ENCODE measurements at places on chromosomes 16 and 17.
A peak's percentile ranks its signal among the peaks of the same experiment; 100 is the strongest.

DNA sequence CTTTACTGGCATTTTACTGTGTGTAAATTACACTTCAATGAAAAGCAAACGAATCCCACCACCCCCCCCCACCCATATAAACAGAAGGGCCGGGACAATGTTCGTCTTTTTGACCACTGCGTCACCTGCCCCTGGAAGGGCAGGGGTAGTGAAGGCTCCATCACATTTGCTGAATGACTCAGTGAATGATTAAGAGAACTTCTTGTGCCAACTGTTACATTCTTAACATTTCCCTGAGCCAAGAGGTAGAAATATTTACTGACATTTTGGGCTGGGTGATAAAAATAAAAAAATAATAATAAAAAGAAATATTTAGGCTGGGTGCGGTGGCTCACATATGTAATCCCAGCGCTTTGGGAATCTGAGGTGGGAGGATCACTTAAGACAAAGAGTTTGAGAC is 24.1 kb downstream of the C16orf96 start:
- DNase-seq = no peak

GRCh38 chr16:85310868-85311585 is 198.8 kb upstream of the CIBAR2 start:
- no peak for DNase-seq

DNA sequence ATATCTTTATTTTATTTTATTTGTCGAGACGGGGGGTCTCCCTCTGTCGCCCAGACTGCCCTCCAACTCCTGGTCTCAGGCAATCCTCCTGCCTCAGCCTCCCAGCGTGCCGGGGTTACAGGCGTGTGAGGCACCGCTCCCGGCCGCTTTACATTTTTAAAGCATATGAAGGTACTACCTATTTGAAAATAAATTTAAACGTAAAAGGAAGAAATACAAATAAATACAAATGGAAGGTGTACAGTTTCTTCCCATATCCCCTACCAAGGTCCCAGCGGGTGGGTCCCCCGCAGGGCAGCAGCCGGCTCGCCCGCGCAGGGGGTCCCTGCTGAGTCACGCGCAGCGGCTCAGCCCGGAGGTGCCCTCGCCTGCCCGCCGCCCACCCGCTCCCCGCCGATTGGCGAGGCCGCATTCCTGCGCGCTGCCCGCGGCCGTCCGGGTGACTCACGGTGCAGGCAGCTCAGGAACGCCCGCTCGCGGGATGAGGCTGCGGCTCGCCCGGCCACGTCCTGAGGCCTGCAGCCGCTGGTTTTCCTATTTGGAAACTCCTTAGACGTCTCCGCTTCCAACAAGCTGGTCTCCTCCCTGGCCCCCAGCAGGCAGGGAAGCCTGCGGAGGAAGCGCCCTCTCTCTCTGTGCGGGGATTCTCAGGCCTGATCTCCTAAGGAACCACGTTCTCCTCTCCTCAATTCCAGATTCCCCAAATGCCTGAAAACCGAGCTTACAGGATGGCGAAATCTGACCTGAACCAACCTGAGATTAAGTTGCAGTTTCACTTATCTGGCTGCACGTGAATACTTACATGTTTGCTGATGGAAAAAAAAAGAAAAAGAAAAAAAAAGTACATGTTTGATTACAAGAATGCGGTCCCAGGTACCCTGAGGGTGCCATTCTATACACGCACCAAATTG is 54.8 kb upstream of the MAP3K14 start:
- peak; percentile 98 for DNase-seq

- DNase-seq = no peak
These were observed 98.5 kb downstream of the SOX9 start for GRCh38 chr17:72219137-72219823.

DNA sequence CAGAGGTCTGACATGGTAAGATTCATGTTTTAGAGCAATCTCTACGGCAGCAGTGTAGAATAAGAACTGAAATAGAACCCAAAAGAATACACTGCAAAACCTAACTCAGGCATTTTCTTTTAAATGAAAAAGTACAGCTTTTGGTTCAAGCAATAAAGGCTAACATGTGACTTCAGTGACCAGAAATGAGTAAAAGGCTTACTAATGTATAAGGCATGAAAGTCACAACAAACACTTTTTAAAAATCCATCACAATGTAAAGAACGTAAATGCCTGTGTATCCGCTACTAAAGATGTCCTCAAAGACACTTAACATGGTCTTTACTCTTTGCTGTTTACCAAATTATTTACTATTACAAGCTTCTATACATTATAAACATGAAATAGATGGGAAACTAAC is 16.6 kb downstream of the KIAA0753 start:
- DNase-seq = no peak

DNA sequence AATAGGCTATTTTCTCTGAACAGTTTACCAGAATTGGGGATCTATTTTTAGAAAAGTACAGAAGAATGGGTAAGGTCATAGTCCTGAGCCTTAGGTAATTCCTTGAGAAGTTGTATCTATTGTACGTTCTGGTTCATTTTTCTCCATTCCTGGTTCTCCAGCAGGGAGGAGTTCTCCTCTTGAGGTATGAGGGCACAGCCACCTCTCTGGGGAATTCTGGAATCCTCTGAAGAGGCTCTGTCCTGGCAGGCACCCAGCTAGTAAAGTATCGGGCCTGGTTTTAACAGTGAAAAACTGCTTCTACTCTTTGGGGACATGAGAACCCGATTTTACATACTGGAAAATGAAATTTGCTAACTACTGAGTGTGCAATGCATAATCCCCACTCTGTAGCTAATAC is 19.6 kb upstream of the PMFBP1 start:
- peak; percentile 19 for DNase-seq

DNA sequence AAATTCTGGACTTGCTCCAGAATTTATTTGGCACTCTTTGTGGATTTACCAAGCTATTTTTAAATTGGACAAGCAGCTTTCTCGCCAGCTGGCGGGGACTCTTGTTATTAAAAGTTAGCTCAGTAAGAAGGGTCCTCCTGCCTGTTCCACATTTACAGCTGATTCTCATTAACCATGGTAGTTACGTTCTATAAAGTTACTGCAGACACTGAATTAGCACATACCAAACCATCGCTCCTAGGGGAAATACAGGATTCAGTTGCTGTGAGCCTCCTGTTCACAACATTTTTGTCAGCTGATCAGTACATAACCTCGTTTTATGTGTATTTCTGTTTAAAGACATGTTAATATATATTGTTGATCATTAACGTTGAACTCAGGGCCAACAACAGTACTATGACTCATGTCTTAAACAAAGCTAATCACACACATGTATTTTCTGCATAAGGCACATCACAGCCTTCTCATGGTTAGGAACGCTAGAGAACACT is 4.2 kb downstream of the LDAF1 start:
- peak; percentile 76 for DNase-seq

- DNase-seq = no peak
These were observed 75.7 kb downstream of the FBXL20 start for GRCh38 chr17:39325528-39326240.

DNA sequence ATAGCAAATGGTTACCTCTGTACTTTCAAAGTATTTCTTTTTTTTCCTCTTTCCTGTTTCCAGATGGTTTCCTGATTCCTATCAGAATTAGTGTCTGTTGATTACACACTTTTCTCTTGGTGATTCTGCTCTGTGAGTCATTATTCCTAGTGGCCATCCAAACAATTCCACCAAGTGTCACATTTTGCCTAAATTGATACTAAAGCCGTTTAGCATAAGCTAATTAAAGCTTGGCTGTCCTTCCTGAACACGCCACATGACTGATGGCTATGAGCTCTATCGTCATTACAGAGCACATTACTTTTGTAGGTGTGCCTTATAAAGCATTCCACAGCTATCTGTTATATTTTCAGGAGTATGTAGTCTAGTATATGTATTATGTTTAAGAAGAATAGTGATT is 671.2 kb downstream of the CDH8 start:
- no peak for DNase-seq

DNA sequence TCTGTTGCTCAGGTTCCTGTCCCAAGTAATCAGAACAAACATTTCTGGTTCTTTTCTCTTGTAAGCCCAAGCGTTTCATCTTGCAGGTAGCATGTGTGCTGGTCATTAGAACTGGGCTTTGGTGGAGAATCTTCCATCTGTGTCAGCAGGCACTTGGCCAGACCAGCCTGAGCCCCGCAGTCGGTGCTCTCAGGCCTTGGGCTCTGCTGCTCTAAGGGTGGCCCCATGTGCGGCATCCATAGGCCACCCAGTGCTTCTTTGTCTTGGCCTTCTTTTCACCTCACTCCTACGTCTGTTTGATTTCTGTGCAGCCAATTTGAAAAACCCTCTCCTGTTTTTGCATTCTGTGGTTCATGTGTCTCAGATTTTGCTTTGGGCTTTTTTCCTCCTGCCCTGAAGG is 51.6 kb downstream of the PLD6 start:
- no peak for DNase-seq

DNA sequence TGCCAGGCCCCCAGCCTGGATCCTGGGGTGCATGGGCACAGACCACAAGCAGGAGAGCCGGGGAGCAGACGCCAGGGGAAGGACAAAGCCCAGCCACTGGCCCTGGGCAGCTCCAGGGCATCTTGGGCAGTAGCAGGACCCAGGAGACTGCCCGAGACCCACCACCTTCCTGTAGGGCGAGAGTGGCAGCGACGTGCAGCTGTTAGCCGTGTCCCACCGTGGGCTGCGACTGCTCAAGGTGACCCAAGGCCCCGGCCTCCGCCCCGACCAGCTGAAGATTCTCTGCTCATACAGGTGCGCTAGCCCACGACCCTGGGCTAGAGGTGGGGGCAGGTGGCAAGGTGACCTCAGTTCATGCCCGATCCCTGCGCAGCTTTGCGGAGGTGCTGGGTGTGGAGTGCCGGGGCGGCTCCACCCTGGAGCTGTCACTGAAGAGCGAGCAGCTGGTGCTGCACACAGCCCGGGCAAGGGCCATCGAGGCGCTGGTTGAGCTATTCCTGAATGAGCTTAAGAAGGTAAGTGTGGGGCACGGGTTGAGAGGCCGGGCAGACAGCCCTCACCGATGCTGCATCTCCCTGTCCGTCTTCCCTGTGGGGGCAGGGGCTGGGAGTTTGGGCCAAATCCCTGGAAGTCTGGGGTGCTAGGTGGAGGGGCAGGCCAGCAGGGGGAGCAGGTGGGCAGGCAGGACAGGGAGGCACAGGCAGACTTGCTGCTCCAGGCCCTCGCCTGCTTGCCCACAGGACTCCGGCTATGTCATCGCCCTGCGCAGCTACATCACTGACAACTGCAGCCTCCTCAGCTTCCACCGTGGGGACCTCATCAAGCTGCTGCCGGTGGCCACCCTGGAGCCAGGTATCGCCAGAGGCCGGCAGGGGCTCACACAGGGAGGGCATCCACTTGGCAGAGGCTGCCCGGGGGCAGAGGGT is 13.5 kb upstream of the SMIM5 start:
- peak; percentile 24 for DNase-seq

DNA sequence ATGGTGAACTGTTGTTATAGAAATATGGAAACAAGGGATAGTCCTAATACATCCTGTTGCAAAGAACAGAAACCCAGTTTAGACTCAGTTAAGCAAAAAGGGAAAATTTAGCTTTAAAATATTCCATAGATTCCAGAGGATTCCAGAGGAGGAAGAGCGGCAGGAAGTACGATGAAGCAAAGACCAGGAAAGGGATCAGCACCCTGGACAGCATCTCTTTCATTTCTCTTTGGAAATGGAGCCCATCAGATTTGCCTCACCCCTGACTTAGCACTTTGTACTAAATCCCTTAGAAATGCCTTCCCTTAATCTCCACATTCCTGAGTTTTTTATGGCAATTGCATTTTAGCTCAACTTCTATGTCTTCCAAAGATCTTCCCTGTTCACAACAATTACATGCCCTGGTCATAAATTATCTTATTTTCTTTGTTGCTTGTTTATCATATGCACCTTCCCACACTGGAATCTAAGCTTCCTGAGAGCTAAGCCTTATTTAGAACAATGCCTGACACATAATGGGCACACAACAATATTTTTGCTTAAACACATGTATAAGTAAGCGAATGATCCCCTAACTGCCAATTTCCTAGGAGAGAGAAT is 150.0 kb upstream of the RBFOX1 start:
- no peak for DNase-seq

- peak; percentile 61 for DNase-seq
These were observed 1.8 kb downstream of the TMIGD1 start for GRCh38 chr17:30332057-30332542.

- DNase-seq = no peak
These were observed 2.2 kb downstream of the NUBP1 start for GRCh38 chr16:10745841-10746240.

DNA sequence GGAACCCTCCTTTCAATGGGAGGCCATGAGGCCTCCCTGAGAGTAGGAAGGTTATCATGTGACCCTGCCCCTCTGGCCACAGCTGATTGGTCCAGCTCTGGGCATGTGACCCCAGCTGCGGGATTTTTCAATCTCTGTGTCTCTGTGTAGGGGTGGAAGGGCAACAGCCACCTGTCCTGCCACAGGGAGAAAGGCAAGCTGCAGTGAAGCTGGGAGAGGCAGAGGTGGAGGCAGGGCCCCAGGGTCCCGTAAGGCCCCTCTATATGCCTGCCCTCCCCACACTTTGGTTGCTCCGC is 10.9 kb downstream of the DNAAF8 start:
- DNase-seq = no peak

DNA sequence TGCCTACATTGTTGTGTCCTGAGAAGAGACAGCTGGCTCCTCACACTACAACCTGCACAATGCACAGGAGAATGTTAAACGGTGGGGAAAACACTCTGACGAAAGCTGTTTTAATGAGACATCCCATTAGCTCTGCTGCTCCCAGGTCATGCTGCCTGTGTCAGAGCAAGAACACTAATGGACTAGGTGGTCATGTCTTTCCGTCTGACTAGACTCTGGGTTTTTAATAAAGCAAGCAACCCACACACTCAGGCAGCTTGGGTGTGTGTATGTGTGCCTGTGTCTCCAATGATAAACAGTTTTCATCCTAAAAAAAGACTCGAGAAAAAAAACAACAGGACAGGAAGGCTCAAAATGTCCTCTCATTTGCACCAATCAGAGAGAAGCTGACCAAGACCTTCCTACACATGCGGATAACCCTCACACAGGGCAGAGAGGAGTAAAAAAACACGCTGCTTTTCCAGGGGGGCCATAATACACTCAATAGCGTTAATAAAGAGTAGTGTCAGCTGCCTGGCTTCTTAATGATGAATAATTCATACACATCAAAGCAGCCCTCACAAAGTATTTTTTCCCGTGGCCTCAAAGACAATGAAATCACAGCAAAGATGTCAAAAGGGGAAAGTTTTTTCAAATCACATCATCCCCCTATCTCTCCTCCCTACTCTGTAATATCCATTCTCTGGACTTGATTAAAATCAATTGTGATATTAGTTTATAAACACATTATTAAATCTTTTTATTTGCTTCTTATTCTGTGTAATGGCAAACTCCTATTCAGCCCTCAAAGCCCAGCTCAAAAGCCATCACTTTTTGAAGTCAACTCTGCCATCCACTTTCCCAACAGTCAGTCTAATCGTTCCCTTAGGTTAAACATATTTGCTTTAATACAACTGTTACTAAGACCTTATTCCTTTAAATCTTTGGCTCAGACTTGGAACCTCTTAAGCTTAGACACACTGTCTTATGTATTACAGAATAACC is 244.2 kb upstream of the CDH11 start:
- no peak for DNase-seq

GRCh38 chr17:49457564-49458535 is 37.2 kb upstream of the NGFR start:
- DNase-seq = no peak

DNA sequence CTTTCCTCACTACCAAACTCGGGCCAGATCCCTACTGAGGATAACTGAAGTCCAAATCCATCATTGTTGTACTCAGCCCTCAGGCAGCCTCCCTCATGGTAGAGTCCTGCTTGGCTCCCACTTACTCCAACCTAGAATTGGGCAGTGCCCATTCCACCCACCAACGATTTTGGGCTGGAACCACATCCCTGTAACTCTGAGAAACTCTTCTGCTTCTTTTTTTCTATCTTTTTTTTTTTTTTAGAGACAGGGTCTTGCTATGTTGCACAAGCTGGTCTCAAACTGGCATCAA is 1.2 kb downstream of the PRR14 start:
- no peak for DNase-seq
